Erythroblast (primary cell): ENCODE measurements at places on chromosomes 12 and 14.

GRCh38 chr12:1594006-1594260, 448 bp downstream of the FBXL14 start:
- no peak for DNase-seq

- DNase-seq: no peak
These were observed 355.8 kb downstream of the FSCB start for GRCh38 chr14:44151130-44151820.

DNA sequence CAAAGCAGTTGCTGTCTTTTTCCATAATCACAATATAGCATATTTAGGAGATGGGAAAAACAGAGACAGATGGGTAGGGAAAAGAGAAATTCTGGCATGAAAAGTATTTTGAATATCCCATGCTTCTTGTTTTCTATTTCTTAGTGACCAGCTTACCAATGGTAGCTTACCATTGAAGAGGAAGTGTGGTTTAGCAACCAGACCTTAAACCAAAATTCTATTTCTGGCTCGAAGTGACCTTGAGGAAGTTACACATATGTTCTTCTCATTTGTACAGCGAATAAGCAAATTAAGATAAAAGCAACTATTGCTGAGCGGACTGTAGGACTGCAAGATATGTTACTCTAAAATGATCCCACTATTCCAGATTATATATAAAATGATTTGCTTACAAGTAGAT, 82.9 kb downstream of the FGD4 start:
- no peak for DNase-seq

DNA sequence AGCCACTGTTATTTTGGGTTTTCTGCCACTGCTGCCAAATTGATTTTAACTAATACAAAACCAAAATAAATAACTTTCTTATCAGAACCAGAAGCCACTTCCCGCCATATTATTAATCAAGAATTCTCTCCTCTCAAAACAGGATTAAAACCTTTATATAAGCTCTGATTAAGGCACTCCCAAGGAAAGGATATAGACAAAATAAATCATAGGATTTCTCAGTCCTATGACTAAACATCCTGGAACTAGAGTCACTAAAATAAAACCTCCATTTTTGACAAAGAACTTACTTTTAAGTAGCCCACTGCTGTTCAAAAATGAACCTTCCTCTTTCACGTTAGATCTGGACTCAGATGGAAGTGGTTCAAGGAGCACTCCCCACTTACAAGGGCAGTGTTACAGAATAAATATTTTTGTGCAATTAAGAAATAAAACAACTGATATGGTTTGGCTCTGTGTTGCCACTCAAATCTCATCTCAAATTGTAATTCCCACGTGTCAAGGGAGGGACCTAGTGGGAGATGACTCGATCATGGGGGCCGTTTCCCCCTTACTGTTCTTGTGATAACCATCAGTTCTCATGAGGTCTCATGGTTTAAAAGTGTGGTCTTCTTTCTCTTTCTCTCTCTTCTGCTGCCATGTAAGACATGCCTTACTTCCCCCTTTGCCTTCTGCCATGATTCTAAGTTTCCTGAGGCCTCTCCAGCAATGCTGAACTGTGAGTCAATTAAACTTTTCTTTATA, 26.4 kb downstream of the GXYLT1 start:
- DNase-seq: no peak

DNA sequence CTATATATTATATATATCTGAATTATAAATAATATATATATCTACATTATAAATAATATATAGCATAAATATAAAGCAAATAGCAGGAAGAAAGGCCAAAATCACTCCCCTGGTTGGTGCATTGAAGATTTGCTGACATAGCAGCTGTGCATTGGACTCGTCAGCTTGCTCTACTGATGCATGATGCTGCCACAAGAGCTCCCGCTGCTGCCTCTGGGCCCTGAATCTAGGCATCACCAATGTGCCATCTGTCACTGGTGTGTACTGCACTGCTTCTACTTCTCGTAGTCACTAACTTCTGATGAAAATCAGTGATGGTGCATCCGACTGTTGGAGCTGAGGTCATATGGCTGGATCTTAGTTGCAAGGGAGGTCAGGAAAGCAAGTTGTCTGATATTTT, 205.0 kb downstream of the ADAMTS20 start:
- DNase-seq: no peak

GRCh38 chr12:70853326-70853725, 67.2 kb downstream of the PTPRR start:
- DNase-seq: no peak

DNA sequence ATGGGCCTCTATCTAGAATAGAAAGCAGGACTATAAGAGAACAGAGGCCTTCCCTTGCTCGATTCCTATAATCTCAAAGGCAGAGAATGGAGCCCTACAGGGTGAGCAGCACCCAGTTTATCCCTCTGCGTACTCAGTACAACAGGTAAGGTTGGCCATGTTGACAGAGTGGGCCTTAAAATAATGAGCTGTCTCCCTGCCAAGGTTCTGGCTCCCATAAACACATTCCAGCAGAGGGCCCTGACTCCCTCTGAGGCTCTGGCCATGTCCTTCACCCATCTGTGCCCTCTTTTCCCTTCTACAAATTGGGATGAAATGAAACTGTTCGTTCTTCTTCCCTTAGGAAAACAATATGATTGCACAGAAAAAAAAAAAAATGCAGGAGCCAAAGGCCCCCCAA, 16.9 kb upstream of the PNMA1 start:
- DNase-seq: no peak

GRCh38 chr14:104948736-104949031, 24.0 kb downstream of the PLD4 start:
- DNase-seq: no peak
